Endodermal cell (in vitro differentiated cells): ENCODE measurements at places on chromosomes 7 and 10. TPM values are rescaled to one million over a fixed set of nuclear protein-coding genes. Genes with fewer than 3 reads are reported as not detected.

DNA sequence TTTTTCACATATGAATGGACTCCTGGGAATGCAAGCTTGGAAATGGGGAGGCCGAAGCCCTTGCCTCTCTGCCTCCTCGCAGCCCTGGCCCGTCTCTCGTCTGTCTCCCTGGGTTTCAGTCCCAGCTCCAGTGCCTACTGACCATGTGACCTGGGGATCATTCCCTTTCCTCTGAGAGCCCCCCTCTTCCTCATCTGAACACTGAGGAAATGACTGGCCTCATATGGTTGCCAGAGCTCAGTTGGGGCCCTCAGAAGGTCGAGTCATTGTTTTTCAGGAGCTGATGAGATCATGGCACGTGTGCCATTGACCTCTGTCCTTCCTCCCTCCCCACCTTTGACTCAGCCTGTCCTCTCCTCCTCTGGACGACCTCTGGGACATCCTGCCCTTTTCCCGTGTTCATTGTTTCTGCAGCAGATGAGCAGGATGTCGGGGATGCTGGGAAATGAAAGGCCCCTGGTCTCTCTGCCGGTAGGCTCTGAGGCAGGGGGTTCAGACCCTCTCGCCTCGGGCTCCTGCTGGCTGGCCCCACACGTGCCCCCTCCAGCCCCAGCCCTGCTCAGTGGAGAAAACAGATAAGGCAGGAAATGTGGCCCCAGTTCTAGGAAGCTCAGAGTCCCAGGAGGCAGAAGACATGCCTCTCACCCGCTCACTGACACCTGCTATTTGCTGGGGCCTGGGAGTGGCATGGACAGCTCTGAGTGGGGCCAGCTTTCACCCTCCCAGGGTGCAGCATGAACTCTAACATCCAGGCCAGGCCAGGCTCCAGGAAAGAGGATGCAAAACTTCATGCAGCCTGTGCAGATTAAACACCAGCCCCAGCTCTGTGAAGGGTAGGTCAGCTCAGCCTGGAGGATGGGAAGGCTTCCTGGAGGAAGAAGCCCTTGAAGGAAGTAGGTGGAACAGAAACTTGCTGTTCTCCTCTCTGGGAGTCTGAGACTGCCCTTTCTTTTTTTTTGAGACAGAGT is 8.3 kb upstream of the PPP1R35 start:
- no peaks in the 10 kb centered on the region for H3K36me3 ChIP-seq
- no peak overlapping the region for H3K4me3 ChIP-seq

DNA sequence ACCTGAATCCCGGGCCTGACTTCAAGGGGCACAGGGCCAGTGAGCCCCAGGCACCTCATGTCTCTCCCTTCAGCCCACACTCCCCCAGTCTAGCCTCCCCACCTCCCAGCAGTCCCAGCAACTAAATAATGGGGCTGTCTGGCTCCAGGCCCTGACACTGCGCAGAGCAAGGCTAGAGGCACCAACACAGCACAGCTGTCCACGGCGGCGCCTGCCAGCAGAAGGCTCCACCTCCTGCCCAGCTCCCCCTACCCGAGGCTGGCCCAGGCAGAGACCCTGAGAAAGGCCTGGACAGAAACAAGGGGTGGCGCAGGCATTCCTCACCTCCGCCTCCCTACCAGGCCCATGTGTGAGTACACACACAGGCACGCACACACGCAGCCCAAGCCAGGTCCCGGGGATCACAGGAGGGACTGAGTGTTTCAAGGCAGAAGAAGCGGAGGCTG is 6.1 kb downstream of the KCNH2 start:
- H3K27ac ChIP-seq, result peak overlapping the region; percentile 88
- DNase-seq, result no peak
- H3K36me3 ChIP-seq, result no peaks in the 10 kb centered on the region
- H3K4me3 ChIP-seq, result no peak overlapping the region
- H3K4me1 ChIP-seq, result peaks cover 5% of the 10 kb centered on the region

DNA sequence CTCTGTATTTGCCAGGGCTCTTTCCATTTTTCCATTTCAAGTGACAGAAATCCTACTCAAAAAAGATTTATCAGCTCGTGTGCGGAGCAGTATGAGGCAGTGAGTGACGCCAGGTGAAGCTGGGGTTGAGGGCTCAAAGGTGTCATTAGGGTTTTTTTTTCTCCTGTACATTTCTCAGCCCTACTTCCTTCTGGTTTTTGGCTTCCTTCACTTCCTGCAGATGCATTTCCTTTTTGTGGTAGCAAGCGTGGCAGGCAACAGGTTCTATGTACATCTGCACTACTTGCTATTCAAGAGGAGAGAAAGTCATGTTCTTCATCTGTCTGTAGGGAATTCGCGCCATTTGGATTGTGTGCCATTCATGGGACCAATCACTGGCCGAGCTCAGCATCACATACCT is 52.8 kb upstream of the AOAH start:
- H3K27ac ChIP-seq, result no peak overlapping the region
- H3K27me3 ChIP-seq, result no peaks in the 10 kb centered on the region
- H3K36me3 ChIP-seq, result no peaks in the 10 kb centered on the region
- no peak overlapping the region for H3K4me3 ChIP-seq

DNA sequence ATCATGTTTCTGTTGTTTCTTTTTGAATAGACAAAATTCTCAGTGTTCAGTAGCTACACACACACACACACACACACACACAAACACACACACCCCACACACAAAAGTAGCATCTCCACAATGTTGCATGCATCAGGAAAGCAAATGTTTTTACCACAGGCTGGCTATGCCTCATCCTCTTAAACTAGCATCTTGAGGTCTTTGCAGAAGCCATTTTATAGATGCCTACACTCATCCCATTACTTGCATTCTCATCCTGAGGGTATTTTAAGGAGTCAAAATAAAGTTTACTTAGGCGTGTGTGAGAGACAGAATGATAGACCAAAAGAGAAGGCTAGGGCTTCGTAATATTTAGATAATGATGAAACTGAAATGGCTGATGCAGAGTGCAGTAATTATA is 7.9 kb upstream of the INHBA start:
- no peaks in the 10 kb centered on the region for H3K36me3 ChIP-seq

GRCh38 chr7:151806204-151806603 is 70.7 kb downstream of the PRKAG2 start:
- no peaks in the 10 kb centered on the region for H3K36me3 ChIP-seq
- no peak for DNase-seq
- H3K27me3 ChIP-seq, result no peaks in the 10 kb centered on the region
- no peak overlapping the region for H3K27ac ChIP-seq
- H3K4me1 ChIP-seq, result no peaks in the 10 kb centered on the region
- no peak overlapping the region for H3K4me3 ChIP-seq

DNA sequence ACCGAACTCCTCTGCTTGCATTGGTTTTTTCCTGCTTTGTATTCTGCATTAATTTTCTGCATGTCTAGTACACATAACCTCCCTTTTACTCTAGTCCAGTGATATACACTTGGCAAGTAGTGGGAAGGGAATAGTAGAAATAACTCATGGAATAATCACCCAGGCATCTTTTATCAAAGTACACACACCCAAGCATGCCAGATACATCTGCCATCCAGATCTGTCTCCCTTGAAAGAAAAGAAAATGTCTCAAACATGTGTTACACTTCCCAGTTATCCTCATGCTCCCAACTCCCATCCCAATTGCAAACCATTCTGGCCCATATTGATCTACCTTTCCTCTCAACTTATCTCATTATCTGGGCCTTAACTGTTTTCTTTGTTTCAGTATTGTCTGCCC is 79.0 kb downstream of the PHYHIPL start:
- H3K27ac ChIP-seq, result no peak overlapping the region
- no peak overlapping the region for H3K4me3 ChIP-seq
- H3K4me1 ChIP-seq, result no peaks in the 10 kb centered on the region
- no peaks in the 10 kb centered on the region for H3K27me3 ChIP-seq

DNA sequence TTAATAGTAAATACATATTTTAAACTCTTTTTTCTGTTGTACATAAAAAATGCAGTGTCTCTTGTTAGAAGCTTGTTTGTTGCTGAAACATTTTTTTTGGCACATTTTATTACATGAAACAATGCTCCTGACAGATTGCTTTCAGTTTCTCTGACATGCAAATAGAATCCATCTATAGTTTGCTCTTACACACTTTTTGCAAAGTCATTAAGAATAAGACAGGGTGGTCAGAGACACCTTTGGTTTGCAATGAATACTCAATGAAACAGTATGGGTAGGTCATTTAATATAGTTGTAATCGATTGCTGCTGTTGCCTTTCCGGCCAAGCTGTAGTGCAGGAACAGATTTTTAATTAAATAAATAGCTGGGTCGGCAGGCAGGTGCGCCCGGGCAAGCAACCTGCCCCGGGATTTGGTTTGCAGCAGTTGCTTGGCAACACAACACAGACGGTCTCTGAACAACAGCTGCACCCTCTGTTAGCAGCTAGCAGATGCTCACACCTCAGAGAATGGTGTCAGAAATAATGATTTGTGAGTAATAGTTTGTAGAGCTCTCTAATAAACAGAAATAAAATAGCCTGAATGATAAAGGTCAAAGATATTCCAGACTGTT is 115.7 kb upstream of the CACNA2D1 start:
- no peaks in the 10 kb centered on the region for H3K4me1 ChIP-seq
- peak overlapping the region; percentile 85 for H3K27ac ChIP-seq
- peak; percentile 68 for DNase-seq
- H3K4me3 ChIP-seq, result no peak overlapping the region
- H3K27me3 ChIP-seq, result no peaks in the 10 kb centered on the region

DNA sequence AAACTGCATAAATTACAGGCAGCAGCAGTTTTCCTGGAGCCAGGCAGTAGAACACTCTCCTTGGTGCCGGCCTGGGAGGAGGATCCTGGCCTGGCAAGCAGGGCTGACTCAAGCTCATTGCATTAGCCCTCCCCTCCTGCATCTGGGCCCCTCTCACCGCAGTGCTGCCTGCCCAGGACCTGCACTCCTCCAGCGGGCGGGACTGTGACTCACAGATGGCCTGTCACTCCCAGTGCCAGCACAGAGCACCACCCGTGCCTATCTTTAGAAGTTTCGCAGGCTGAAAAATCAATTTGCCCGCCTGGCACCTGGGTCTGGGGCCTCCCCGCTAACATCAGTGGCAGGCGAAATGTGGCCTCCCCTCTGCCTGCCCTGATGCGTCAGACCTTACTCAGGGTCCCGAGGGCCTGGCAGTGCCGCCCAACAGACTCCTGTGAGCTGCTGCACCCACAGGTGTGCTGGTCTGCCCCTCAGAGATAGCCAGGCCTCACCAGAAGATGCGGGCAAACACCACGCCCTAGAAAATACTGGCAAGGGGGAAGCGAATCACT is 123.8 kb downstream of the KCNMA1 start:
- H3K4me1 ChIP-seq, result peaks cover 6% of the 10 kb centered on the region
- no peak overlapping the region for H3K4me3 ChIP-seq
- H3K36me3 ChIP-seq, result no peaks in the 10 kb centered on the region
- peak overlapping the region; percentile 47 for H3K27ac ChIP-seq
- DNase-seq, result peak; percentile 78
- H3K27me3 ChIP-seq, result no peaks in the 10 kb centered on the region

- H3K4me1 ChIP-seq, result no peaks in the 10 kb centered on the region
- H3K27me3 ChIP-seq, result no peaks in the 10 kb centered on the region
- H3K36me3 ChIP-seq, result no peaks in the 10 kb centered on the region
- no peak for DNase-seq
Observed at GRCh38 chr7:155255621-155256020, 42.1 kb upstream of the INSIG1 start.

GRCh38 chr7:28621369-28621841 is 209.1 kb downstream of the CREB5 start:
- H3K36me3 ChIP-seq, result no peaks in the 10 kb centered on the region
- no peak for DNase-seq

DNA sequence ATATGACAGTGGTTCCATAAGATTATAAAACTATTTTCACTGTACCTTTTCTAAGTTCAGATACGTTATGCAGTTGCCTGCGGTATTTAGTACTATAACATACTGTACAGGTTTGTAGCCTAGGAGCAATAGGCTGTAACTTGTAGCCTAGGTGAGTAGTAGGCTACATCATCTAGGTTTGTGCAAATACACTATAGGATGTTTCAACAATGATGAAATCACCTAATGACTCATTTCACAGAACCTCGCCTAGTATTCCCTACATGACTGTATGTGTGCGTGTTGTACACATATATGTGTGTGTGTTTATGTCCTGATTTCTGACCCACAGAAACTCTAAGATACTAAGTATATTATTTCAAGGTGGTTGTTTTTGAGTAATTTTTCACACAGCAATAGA is 139.0 kb downstream of the HERPUD2 start:
- H3K36me3 ChIP-seq, result no peaks in the 10 kb centered on the region
- no peak overlapping the region for H3K4me3 ChIP-seq
- H3K27ac ChIP-seq, result no peak overlapping the region

GRCh38 chr10:70722820-70723424 is 50.6 kb downstream of the ADAMTS14 start:
- H3K27me3 ChIP-seq, result no peaks in the 10 kb centered on the region
- no peaks in the 10 kb centered on the region for H3K4me1 ChIP-seq
- no peak for DNase-seq
- no peaks in the 10 kb centered on the region for H3K36me3 ChIP-seq

GRCh38 chr7:105653441-105654005 is 72.2 kb upstream of the EFCAB10 start:
- peaks cover 53% of the 10 kb centered on the region for H3K4me1 ChIP-seq
- H3K27ac ChIP-seq, result no peak overlapping the region
- DNase-seq, result no peak
- H3K27me3 ChIP-seq, result no peaks in the 10 kb centered on the region
- H3K4me3 ChIP-seq, result no peak overlapping the region

DNA sequence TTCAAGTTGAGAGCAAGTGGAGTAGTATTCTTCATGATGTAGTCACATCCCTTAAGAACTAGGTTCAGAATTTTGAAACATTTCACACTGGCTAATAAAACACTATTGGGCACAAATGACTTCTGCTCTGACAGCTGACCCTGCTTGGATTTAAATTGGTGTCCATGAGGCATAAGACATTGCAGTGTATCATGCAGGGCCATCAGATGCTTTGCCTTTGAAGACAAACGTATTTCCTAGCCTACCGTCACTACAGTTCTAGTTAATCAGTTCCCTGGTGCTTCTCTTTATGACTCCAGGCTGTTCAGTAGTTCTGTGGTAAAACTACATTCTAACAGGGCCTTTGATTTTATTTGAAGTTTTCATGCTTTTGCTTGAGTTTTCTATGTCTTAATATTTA is 168.5 kb upstream of the ZNF804B start:
- no peak overlapping the region for H3K4me3 ChIP-seq
- no peaks in the 10 kb centered on the region for H3K4me1 ChIP-seq
- H3K27me3 ChIP-seq, result no peaks in the 10 kb centered on the region
- no peak overlapping the region for H3K27ac ChIP-seq
- H3K36me3 ChIP-seq, result no peaks in the 10 kb centered on the region
- DNase-seq, result no peak

Gene CCDC6
- 30.4 and 31.8 TPM in 2 replicates for total RNA-seq

Gene SUN3
- not detected in 3 replicates for total RNA-seq

Gene MEOX2
- not detected in 2 replicates for total RNA-seq

Gene SLC25A28
- total RNA-seq, result 16.7 to 30.0 TPM (median 27.2 TPM) in 3 replicates

Gene ASB10
- total RNA-seq, result not detected in 3 replicates

Gene IDI2
- total RNA-seq, result not detected in 2 replicates
